D341Med (cell line): ENCODE measurements at places on chromosomes 2 and 18.
A peak's percentile ranks its signal among the peaks of the same experiment; 100 is the strongest.

DNA sequence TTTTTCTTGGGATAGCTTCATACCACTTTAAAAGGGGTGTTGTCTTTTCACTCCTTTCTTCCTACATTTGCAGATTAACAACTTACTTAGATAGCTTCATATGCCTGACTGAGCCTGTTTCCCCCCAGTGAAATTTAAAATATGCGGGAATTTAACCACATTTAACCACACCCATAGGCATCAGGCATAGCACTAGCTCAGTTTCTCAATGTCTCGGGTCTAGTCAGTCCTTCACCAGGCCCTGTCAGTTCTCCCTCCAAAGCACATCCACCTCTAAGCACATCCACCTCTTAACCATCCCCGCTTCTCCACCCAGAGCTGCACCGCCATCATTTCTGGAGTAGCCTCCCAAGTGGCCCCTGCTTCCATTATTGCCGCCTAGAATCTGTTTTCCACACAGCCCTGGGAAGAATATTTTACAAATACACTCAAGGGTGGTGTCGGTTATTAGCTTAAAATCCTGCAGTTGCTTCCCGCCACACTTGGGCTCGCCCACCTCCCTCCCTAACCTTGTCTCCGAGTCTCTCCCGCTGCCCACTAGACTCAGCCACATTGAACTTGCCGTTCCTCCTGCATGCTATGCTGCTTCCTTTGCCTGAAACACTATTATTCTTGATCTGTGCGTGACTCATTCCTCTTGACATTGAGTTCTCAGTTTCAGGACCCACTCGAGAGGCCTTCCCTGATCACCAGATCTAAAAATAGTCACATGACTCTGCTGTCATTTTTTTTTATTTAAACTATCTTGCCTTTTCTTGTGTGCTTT lies 68.3 kb downstream of the SPTBN1 start:
- DNase-seq: no peak

- DNase-seq: no peak
These were observed 76.5 kb downstream of the RAD51AP2 start for GRCh38 chr2:17441790-17442189.

DNA sequence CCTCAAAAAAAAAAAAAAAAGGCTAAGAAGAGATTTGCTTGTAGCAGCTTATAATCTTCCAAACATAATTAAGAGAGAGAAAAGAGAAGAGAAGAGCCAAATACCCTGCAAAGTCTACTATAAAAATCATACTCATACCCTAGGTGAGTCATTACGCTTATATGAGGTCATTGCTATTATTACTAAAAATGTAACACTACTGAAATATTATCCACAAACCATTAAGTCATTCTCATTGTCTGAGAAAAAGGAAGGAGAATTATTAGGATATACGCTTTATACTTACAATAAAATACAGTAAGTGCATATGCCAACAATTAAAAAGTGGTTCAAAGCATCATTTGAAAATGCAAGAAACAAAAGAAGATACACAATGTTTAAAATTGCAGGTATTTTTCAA lies 66.5 kb downstream of the COLEC12 start:
- DNase-seq: no peak

- DNase-seq: no peak
These were observed 25.8 kb downstream of the EHBP1 start for GRCh38 chr2:62731275-62731674.

- DNase-seq: peak; percentile 51
These were observed 181.2 kb downstream of the ATAD2B start for GRCh38 chr2:23745726-23746105.

- DNase-seq: peak; percentile 5
These were observed 202.9 kb downstream of the NDUFA10 start for GRCh38 chr2:239822146-239822831.

GRCh38 chr18:23809415-23809814 lies 120.2 kb downstream of the LAMA3 start:
- DNase-seq: no peak

GRCh38 chr2:112996635-112997034 lies 8.6 kb upstream of the IL36A start:
- no peak for DNase-seq

GRCh38 chr18:37270038-37270665 lies 295.4 kb downstream of the CELF4 start:
- no peak for DNase-seq

- no peak for DNase-seq
These were observed 15.3 kb upstream of the FN1 start for GRCh38 chr2:215451012-215451756.

GRCh38 chr2:208256192-208256782 lies 1.4 kb upstream of the IDH1 start:
- no peak for DNase-seq

- DNase-seq: no peak
These were observed 93.6 kb downstream of the GYPC start for GRCh38 chr2:126749537-126749936.

DNA sequence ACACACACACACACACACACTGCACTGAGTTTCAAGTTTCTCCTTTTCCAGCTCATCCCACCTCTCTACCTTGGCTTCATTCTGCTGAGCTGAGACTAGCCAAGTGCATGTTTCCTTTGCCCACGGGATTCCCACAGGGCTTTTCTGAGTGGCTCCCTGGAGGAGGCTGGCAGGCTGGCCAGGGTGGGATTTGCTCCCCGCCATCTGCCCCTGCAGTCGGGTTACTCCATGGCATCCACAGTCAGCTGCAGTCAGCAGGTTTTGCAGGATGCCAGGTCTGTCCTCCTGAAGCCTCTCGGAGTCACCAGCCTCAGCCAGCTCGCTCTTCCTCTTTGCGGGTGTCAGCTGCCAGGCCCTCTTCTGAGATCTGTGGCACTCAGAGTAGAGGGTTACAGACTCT lies 783.7 kb upstream of the SOX11 start:
- DNase-seq: peak; percentile 72

GRCh38 chr18:77067291-77068061 lies 65.1 kb downstream of the MBP start:
- no peak for DNase-seq

- DNase-seq: no peak
These were observed 67.0 kb upstream of the TCF7L1 start for GRCh38 chr2:85066006-85066740.

- DNase-seq: no peak
These were observed 164.9 kb upstream of the HAAO start for GRCh38 chr2:42957109-42957860.

DNA sequence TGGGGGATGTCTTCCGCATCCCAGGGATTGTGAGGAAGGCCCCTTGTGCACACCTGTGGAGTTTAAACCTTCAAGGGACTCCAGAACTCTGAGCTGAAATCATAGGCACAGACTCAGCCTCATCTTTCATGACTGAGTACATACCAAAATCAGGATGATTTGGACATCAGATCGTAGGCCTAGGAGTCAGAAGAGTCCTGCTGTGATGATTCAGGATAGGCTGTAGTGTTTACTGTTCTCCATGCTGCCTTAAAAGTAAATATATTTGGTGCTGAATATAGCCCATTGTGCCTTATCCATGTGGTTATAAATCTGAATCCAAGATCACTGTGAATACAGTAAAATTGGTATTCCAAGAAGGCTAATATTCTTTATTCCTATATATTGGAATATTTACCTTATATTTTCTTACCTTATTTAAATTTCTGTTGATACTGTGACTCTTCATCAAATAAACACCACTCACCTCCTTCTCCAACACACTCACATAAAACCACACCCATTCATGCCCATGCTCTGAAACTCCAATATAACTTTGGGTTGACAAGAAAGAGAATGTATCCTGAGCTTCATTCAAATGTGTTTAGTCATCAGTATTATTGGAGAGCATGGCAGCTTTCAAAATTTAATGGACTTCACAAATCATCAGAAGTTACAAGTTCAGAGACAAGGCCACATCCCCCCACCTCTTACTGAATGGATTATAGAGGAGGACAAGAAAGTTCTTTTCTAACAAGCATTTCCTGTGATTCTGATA lies 561.4 kb upstream of the LINC00305 start:
- DNase-seq: no peak

GRCh38 chr2:205198140-205198525 lies 484.2 kb upstream of the NRP2 start:
- no peak for DNase-seq

DNA sequence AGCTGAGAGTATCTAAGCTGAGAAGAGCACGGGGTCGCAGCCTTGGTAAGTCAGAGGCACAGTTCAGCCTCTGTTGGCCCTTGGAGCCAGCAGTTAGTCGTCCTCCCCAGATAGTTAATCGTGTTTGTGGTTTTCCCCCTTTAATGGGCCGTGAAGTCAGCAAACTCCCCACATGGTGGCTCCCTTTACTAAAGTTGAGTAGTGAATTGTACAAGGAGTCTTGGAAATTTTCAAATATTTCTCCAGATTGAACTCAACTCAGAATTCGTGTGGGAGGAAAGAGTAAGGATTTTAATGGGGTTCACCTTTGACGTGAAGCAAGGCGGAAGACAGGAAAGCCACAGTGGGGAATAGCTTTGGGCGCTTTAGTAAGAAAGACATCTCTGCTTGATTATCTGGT lies 2.4 kb upstream of the ADCYAP1 start:
- DNase-seq: peak; percentile 56

DNA sequence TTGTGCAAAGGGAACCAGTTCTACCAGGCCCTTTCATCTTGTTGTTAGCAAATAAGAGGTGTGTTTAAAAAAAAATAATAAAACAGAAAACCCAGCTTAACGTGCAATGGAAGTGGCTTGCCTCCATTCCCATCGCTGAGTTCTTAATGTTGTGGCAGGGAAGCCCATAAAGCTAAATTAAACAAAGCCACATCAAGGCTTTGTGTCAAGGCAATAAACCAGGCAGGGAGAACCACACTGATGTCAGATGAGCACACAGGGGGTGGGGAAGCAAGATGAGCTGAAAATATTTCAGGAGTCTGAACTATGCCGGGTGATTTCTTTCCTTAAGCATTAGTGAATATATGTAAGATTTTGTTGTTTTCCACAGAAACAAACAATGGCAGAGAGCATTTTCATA lies 73.5 kb downstream of the PHLPP1 start:
- no peak for DNase-seq

DNA sequence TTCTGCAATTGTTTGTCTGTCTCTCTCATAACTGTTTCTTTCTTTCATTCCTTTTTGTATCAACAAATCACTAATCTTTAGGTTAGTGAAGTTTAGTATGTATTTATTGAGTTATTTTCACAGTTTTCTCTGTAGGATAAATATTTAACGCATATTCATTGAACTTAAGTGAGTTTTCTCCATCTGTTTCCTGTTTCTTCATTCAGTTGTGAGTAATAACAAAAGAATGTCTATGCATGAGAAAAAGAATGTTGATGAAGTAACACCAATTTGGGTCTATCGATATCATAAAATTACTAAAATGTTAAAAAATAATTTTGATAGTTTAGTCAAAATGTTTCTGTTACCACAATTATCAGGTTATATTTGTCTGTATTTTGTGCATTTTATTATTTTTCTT lies 948.0 kb downstream of the DSC3 start:
- DNase-seq: no peak

- DNase-seq: no peak
These were observed 102.6 kb downstream of the MCFD2 start for GRCh38 chr2:46813020-46813415.

- no peak for DNase-seq
These were observed 259.1 kb upstream of the RBMS1 start for GRCh38 chr2:160752475-160753330.

DNA sequence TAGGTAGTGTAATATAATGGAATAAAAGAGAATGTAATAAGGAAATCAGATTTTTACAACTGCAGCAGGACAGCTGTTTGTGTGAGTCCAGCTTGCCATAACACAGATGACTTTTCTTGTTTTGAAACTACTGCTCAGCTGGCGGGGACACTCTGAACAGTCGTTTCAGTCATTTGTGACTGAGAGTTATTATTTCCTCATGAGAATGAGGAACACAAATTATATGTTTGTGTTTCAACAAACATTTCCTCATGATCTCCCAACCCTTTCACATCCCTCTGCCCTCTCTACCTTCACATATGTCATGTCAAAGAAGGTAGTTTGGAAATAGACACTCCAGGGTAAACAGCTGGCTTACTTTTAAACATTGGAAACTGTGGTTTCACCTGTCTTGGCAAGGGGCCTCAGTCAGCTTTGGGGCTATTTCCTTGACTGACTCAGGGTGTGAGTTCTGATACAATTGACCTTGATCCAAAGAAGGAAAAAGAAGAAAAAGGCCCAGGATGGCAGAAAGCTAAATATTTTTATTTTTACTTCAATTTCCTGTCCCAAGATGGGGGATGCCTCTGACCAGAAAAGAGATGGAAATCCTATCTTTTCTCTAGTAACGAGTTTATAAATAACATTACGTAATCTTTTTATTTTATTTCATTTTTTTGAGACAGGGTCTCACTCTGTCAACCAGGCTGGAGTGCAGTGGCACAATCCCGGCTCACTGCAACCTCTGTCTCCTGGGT lies 593 bp downstream of the SP140L start:
- DNase-seq: no peak

- DNase-seq: no peak
These were observed 159.7 kb downstream of the MYCN start for GRCh38 chr2:16100006-16100405.

DNA sequence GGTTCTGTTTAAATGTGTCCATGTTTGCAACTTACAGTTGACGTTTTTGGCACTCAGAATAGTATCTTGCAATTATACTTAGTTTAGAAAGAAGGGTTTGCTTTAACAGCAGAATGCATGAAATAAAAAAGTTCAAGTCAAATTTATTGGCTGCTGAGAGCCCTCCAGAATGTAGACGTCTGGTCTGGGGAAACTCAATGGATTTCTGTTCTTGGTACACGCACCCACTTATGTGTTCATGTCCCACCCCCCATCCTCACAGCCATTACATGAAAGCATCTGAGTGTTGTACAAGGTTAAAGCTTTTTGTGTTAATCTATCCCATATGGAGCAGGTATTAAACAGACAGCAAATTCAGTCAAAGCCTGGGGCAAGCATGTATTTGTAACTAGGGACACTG lies 219.5 kb downstream of the SOX11 start:
- DNase-seq: no peak

- no peak for DNase-seq
These were observed 199.6 kb downstream of the LDLRAD4 start for GRCh38 chr18:13418013-13418710.

DNA sequence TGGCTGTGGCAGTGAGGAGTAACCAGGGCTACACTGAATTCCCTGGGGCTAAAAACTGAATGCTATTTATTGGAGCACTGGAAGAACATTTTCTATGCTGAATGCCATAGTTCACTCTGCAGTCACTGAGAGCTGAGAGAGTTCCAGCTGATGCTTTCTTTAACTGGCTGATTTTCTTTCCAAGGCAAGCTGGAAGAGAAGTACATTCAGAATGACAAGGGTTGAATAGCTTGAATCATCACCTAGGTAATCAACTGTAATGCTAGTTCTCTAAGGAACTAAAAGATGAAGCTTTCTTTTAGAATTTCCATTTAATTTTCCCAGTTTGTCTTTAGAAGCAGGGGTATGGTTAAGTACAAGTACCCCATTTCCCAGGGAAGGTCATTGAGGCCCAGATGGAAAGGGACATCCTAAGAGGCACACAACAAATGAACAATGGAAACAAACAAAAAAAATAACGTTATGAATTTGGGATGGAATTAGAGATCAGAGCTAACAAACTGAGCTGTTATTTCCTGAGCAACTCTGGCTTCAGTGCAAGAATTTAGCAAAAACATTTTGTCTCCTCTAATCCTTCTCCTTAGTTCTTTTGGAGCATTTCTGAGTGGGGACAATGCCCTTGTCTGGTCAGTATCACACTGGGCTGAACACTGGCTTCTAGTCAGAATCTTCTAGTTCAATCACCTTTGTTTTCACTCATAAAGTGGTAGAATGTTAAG lies 132.8 kb upstream of the REG3A start:
- DNase-seq: no peak

- no peak for DNase-seq
These were observed 87.1 kb downstream of the GFPT1 start for GRCh38 chr2:69299772-69300516.

GRCh38 chr18:12092398-12093229 lies 1.0 kb upstream of the ANKRD62 start:
- DNase-seq: peak; percentile 77
